ENCODE measurements at places on chromosomes 4 and X.

- no peak for DNase-seq
These were observed 56.6 kb upstream of the NRK start for GRCh38 chrX:105765691-105766090.

- no peak for DNase-seq
These were observed 685 bp downstream of the RAB9B start for GRCh38 chrX:103831342-103831802.

- no peak for DNase-seq
These were observed 100.9 kb downstream of the LCORL start for GRCh38 chr4:17920681-17921080.

- no peak for DNase-seq
These were observed 96.3 kb upstream of the ENPP6 start for GRCh38 chr4:184313702-184314659.

GRCh38 chrX:48468693-48469691 lies 1.1 kb downstream of the SLC38A5 start:
- DNase-seq = peak; percentile 16

- no peak for DNase-seq
These were observed 215.6 kb upstream of the PPARGC1A start for GRCh38 chr4:24105327-24106038.

- DNase-seq = no peak
These were observed 84.7 kb downstream of the RAP1GDS1 start for GRCh38 chr4:98345838-98346237.

- no peak for DNase-seq
These were observed 18.9 kb downstream of the ADD1 start for GRCh38 chr4:2862528-2862927.

DNA sequence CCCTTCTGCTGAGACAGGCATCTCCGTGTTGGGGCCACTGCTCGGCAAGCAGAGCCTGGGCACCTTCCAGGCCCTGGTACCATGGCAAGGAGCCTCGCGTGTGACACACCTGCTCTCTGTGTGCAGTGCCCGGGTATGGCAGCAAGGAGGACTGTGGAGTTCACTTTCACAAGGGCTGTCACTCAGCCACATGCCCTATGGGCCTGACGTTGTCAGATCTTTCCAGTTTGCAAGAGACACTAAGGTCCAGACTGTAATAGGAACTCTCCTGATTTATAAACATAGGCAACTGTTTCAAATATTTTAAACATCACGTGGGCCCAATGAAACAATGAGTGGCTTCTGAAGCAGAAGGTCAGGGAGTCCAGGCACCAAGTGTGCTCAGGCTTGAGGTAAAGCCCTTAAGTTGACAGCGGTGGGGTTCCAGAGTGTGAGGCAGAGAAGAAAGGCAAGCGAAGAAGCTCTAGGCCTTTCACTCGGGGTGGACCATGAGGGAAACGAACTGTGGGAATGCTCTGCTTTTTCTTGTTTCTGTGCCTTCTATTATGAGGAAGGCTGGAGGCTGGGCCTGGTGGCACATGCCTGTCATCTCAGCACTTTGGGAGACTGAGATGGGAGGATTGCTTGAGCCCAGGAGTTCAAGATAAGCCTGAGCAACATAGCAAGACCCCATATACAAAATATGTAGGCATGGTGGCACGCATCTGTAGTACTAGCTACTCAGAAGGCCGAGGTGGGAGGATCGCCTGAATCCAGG lies 108.6 kb upstream of the TRIM2 start:
- no peak for DNase-seq

DNA sequence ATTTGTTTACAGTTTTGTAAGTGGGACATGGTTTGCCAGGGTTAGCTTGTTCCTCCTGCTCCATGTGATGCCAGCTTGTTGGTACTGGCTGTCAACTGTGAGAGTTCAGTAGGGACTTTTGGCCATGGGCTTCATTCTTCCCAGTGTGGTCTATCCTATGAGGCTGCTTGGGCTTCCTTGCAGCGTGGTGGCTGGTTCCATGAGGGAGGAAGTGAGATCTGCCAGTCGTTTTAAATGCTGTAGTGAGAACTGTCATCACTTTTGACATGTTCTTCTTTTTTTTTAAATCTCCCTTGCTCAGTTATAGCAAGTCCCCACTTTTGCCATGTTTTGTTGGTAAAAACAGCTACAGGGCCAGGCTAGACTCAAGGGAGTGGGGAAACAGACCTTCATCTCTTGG lies 15.9 kb downstream of the NSD2 start:
- DNase-seq = no peak

DNA sequence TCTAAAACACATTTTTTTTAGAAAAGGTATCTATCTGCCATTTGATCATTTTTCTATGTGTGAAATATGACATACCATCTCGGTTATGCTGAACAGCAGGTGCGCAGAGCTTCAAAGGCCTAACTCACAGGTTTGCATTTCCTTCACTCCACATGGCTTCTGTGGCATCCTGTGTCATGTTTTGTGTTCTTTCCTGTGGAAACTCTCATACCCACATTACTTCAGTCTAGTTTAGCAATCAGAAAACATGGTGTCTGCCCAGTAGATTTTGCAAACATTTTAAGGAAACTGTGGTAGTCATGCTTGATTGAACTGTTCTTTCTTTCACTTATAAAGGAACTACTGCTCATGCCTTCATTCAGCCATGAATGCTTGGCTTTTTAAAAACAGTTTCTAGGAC lies 11.3 kb upstream of the ARAP2 start:
- DNase-seq = peak; percentile 41

DNA sequence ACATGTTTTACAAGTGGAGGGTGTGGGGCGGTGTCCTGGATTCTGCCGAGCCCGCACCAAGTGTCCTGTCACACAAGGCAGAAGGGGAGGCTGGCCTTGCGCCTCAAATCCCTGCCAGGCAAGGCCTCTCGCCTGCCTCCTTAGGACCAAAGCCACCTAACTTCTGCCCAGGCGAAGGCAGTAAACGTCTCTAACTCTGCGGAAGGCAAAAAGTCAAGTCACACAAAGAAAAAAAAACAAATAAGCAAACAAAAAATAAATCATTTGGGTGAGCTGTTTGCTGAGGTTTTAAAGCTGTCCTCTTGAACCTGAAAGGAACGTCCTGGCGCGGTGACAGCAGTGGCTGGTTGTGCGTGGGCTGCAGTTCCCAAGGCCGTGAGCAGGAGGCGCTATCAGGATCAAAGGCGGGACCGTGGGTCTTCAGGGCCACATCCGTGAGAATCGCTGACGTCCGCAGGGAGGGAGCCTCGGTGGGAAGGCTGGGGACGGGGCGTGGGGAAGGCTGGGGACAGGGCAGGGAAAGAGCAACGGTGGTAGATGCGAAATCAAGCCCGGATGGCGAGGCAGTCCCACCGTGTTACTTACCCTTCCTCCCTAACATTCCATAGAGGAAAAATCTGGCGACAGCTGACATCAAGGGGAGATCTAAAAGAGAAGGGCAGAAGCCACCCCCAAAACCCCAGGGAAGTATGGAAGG lies 99.1 kb downstream of the TRAPPC11 start:
- DNase-seq = no peak

- no peak for DNase-seq
These were observed 772.9 kb upstream of the SLIT2 start for GRCh38 chr4:19478791-19479190.

DNA sequence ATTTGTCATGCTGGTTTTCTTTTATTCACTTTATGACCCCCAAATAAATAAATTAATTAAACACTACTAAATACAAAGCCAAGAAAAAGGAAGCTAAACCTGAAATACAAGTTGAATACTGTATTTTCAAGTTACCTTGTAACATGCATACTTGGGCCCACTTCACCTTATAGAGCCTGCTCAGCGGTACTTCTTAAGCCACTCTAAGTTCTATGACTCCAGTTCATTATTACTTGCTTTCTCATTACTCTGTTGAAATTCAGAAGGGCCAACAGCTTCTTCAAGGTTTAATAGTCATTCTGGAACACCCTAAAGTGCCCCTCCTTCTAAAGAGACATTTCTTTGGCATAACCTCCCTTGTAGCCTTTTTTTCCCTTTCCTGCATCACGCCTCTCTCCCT lies 844.5 kb downstream of the RPA4 start:
- DNase-seq = no peak

DNA sequence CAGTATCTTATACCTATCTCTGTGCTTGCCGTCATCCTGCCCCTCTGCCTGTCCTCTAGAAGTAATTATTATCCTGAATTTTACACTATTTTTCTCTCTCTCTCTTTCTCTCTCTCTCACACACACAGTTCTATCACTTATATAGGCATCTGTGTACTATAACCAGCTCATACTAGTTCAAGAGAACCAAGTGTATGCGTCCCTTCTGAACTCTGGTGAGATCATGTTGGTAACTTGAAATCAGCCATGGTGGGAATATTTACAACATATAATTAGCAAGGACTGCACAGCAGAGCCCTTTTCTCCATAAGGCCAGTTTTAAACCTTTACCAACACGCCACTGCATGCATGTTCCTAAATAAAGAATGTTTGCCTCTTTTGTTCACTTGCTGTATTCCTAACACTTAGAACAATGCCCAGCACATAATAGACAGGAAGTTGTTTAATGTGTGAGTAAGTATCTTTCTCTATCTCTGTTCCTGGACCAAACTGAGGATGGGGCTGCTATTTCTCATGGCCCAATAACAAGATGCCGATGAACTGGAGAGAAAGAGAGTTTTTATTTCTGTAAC lies 51.1 kb upstream of the IL21 start:
- no peak for DNase-seq

- no peak for DNase-seq
These were observed 355.1 kb downstream of the HS3ST1 start for GRCh38 chr4:11073621-11074051.

GRCh38 chr4:168881781-168882420 lies 128.2 kb downstream of the CBR4 start:
- no peak for DNase-seq

GRCh38 chrX:70322784-70323183 lies 32.9 kb downstream of the KIF4A start:
- DNase-seq = no peak

DNA sequence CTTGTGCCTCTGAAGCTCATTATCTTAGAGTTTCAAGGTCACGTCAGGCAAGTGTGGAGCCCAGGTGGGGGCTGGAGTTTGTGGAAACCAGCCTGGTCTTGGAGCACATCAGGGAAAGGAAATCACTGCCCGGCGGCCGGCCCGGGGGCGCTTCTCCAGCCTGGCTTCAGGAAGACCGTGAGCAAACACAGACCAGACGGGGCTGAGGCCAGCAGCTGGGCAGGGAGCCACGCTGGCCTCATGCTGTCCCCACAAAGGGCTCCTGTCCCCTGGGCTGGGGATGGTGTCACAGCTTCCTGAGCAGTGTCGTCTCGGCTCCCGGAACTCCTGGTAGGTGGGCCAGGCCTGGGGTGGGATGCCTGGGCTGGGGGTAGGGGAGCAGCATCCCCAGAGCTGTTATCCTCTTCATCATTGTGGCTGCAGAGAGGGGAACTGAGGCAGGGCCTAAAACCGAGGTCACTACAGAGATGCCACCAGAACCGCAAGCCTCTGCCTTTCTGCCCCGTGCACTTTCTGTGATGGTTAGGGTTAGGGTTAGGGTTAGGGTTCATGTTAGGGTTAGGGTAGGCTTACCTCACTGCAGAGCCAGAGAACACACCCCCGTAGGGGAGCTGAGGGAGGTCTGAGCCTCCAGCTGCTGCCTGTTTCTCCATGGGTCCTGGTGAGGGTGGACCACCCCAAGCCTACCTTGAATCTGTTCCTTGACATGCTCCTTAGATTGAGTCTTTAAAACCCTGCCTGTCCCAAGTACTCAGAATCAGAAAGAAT lies 77.5 kb downstream of the HTRA3 start:
- DNase-seq = no peak

DNA sequence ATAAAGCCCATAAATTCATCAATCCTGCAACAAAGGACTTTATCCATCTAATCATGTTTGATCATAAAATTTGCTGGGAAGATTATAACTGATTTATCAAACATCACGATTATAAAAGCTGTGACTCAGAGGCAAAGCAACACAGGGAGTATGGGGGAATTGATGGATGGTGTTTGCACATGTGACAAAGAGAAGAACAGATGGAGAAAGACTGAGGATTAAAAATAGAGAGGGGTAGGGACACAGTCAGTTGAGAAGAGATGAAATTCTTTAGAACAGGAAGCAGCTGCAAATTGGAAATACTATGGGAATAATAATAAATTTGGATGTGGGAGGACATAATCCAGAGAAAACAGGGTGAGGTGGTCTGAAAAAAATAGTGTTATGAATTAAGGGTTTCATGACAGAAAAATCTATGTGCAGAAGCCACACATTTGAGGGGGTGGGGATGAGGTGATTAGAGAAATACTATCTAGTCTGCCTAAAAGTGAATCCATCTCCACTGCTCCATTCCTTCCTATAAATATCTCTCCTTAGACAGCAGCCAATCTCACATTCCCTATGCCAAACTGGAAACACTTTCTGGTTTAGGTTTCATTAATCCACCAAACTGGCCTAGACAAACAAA lies 6.2 kb downstream of the PRR32 start:
- DNase-seq = no peak

DNA sequence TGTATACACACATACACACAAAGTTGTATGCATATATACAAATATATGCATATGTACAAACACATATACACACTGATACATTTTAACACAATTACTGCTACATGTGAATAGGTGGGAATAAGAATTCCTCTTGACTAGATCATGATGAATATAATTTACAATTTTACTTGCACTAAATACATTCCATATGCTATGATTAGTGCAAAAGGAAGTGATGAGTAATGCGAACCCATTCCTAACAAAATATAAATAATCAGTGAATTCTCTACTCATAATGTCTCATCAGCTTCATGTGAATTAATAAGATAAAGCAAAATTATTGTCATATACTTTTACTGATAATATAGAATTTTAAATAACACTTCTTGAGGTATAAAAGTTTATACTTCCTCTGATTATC lies 1077.3 kb upstream of the PCDH10 start:
- no peak for DNase-seq

All from activated T-helper 1 cell treated with Interleukin-2 at 50 U/mL for 16 hours (primary cell).